T-cell (primary cell): ENCODE measurements at places on chromosomes 2 and 18. TPM values are rescaled to one million over a fixed set of nuclear protein-coding genes. Genes with fewer than 3 reads are reported as not detected.

GPR55 gene
- 2.7 TPM for total RNA-seq

IMPACT gene
- total RNA-seq, result 15.8 TPM

SLC5A7 gene
- total RNA-seq, result not detected

NOTO gene
- not detected for total RNA-seq

PCARE gene
- not detected for total RNA-seq

NAT8 gene
- total RNA-seq, result not detected

AQP12A gene
- total RNA-seq, result not detected

KCMF1 gene
- 62.5 TPM for total RNA-seq

ARHGAP25 gene
- total RNA-seq, result 115 TPM

DNA sequence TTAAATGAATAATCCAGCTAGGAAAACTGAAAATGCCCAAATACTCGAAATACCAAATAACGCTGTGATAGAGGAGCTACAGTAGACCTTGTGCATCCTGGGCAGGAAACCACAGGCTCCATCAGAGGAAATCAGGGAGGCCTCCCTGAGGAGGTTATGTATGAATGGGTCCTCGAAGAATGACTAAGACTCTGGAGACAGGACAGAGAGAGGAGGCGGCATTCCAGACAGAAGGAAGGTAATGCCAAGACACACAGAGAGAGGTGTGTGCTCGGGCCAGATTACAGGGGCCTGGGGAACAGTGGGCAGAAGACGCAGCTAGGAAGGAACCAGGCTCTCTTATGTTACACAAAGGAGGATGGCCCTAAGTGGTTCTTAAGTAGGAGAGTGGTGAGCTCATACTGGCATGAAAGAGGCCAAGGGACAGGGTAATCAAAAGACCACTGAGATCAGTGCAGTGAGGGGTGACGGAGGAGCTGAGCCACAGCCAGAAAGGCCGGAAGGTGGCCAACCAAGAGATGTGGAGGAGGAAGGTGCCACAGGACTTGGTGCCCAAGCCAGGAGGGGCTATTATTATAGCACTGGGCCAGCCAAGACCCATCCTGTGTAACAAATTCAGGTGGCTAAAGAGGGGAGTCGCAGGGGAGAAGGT is 9.9 kb downstream of the ST3GAL5 start:
- no peak for DNase-seq

GRCh38 chr2:10489842-10490555 is 41.9 kb upstream of the ODC1 start:
- no peak for DNase-seq

- no peak for DNase-seq
Observed at GRCh38 chr2:65728477-65729180, 296.2 kb upstream of the SPRED2 start.

DNA sequence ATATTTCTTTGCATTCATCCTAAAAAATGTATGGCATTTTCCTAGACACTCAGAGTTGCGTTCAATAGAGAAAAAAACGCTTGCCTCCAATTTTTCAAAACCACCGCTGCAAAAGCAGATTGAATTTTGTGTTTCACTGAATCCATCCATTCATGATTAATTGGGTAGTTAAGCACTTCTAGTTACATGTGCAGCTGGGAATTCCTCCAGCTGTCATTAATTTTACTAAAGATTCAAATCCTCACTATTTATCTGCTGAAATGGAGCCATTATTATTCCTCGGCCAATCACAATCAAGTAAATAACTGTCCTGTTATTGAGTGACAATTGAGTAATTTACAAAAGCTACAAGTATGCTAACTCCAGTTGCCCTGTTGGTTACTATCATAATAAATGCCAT is 75.8 kb upstream of the ARL5A start:
- DNase-seq, result no peak

DNA sequence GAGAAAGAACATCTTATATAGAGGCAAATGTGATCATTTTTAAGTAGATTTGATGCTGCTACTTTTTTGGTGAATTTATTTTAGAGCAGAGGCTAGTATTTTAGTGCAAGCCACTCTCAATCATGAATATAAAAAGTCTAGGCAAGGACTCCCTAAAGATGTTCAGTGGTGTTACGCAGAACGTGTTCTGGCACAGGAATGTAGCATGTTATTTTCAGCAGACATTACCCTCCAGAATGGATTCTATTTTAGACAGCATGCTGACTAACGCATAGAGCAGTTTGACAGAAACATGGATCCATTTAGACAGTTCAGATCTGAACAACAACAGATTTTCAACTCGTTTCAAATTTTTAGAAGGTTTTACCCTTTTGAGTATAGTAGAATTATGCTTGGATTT is 54.1 kb downstream of the DSC3 start:
- no peak for DNase-seq

DNA sequence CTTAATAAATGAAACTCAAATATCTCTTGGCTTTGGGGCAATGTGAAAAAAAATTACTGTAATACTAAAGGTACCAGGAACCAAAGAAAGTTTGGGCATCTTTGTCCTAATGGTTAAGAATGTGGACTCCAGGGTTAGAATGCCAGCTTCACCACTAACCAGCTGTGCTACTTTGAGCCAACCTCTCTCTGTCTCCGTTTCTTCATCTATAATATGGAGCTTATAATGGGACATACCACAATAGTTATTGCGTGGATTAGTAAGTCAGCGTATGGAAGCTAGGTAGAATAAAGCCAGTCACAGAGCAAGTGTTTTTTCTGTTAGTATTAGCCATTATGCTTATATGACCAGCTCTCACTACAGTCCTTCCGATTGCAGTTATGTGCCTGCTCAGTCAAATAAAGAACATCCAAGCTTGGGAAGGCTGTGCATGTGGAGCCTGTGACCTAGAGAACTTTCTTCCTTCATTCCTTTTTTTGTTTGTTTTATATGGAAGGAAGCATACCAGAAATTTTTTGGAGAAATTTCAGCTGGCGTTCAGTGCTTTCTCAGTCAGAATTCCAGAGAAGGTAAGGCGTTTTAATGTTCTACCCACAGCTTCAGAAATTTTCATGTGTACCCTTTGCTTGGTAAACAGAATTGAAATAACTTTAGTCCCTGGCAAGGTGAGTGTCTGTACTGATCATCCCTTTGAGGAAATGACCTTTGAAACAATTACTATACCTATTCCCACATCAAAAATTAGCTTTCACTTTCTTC is 114.0 kb upstream of the RND3 start:
- DNase-seq, result no peak

GRCh38 chr2:129895061-129895460 is 84.4 kb upstream of the RAB6C start:
- DNase-seq, result no peak

DNA sequence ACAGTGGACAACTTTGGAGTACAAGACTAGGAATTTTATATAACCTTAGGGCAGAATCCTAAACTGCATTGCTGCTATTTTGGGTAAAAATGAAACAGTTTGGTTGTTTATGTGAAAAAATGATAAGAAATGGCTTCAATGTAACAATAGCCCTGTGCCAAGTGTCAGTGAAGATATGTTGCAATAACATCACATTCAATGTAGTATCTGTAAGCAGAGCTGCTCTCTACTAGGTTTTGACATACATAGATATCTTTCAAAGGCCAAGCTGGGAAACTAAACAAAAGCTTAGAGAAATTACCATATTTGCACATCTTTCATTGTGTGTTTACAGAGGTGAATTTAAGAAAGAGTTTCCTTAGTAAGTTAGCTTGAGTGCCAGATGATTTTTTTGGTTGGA is 135.0 kb upstream of the DOK6 start:
- DNase-seq, result no peak

- DNase-seq, result no peak
Observed at GRCh38 chr2:183950673-183951072, 647.7 kb upstream of the ZNF804A start.

DNA sequence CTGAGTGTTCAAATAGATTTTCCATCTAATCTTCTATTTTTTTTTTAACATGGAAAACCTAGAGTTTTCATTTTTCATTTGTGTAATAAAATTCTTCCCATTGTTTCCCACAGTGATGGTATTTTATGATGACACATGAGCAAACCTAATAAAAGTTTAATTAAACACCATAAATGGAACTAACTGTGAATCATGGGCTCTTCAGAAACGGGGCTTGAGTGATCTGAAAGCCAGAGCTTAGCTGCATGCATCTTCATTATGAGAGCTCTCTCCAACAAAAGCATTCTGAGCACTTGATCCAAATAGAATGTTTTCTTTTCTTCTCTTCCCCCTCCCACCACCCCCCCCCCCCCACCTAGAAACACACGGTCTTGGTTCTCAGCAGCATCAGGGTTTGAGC is 82.1 kb upstream of the REV1 start:
- DNase-seq, result no peak

GRCh38 chr18:30623401-30624065 is 419.0 kb downstream of the DSC3 start:
- no peak for DNase-seq

DNA sequence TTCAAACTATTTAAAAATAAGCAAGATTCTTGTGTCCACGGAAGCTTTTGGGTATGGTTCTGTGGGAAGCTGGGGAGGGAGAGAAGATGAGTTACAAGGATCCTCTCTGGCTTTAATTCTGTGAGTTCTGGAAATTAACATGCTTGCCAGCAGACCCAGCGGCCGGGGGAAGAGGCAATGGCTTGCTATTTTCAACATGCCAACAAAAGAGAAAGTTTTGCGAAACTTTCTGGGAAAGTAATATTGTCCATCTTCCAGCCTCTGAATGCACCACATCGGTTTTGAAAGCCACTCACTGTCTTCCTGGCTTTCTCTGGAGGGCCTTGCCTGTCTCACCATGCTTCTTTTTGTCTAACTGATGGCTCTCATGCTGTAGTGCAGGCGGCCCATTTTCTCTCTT is 85.7 kb downstream of the EN1 start:
- DNase-seq, result no peak

DNA sequence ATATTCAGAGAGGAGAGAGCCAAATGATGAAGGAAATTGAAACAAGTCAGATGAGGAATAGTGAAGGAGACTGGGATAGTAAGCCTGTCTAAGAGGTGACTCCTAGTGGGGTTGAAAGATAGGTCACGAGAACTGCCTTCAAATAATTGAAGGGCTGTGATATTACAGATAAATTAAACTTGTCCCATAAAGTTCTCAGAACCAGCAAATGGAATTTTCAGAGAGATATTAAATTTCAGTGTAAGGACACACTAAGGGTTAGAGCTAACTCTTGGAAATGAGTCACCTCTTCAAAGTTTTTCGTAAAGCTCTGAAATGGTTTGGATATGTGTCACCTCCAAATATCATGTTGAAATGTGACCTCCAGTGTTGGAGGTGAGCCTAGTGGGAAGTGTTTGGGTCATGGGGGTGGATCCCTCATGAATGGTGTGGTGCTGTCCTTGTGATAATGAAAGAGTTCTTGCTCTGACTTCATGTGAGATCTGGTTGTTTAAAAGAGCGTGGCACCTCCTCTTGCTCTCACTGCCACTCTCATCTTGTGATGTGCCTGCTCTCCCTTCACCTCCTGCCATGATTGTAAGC is 87.3 kb downstream of the BABAM2 start:
- DNase-seq, result no peak
